KBM-7 (cell line): ENCODE measurements at places on chromosomes 3 and 15.

GRCh38 chr15:74613953-74614743, 1.5 kb upstream of the CLK3 start:
- DNase-seq: no peak

DNA sequence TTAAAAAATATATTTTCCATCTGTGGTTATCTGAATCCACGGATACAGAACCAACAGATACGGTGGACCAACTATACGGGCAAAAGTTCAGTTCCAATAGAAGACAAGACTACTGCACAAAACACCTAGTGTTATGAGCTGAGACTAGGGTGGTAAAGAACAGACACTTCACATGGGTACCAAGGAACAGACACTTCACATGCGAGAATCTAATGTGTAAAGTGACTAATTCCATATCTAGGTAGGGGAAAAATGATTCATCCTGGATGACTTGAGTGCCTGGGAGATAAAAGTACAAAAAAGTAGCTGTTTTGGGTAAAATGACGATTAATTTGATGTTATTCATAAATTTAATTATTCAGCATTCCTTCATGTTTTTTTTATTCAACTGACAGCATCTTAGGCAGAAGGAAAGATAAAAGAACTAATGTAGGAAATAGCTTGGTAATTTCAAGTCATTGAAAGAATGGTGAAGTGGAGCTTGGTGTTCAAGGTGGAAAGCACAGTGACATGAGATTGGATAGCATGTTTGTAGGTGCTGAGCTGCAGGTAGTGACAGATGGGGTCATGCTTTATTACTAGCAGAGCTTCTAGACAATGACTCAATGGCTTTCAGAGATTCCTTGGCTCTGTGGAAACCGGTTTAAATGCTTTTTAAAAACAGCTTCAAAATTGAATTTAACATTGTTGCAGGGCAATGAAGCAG, 5.2 kb downstream of the CD200 start:
- no peak for DNase-seq

DNA sequence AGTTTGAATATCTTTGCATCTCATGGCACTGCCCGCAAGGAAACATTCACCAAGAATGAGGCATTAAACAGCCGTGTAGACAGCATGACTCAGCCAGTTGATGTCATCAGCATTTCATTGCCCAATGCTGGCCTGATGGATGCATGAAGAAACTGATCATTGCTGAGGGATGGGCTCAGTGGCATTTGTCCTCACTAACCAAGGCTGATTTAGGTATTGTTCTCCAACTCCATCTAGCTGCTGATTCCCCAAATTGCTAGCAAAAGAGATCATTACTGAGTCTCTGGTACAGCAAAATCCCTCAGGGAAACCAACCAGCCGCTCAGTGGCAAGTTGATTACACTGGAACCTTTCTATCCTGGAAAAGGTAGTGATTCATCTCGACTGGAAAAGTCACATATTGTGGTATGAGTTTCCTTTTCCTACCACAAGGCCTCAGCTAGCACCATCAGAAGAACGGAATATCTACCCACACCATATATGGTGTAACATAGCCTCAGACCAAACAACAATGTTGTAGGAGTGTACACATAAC, 186.5 kb upstream of the GAP43 start:
- DNase-seq: no peak

DNA sequence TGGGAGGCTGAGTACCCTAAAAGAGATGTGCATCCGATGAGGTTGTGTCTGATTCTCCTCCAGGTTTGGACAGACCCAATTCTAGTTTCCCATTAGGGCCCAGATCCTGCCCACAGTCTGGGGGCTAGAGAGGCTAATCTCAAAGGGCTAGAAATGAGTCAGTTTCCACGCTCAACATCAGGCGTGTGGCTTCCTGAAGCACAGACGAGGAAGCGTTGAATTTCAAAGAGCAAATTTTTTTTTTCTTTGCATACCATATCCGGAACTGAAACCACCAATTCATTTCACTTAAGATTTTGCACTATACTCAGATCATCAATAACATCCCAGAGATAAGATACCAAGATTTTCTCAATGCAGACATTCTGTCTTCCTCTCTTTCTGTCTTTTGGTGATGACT, 173.8 kb upstream of the BCL6 start:
- peak; percentile 61 for DNase-seq

GRCh38 chr15:37921527-37922385, 12.7 kb upstream of the TMCO5A start:
- no peak for DNase-seq

DNA sequence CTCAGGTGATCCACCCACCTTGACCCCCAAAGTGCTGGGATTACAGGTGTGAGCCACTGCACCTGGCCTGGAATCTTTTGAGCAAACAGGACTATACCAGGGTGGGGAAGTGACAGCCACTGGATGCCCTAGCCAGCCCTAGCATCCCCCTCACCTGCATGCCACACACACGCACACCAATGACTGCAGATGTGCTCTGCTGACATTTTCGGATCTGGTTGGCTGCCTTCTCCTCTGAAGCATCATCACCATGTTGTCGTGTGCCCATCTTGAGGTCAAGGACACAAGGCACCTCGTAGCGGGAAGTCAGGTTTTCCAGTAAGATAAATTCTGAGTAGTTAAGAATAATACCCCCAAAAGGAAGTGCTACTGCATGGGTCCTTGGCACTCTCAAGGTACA, 3.7 kb upstream of the NCKIPSD start:
- DNase-seq: no peak

DNA sequence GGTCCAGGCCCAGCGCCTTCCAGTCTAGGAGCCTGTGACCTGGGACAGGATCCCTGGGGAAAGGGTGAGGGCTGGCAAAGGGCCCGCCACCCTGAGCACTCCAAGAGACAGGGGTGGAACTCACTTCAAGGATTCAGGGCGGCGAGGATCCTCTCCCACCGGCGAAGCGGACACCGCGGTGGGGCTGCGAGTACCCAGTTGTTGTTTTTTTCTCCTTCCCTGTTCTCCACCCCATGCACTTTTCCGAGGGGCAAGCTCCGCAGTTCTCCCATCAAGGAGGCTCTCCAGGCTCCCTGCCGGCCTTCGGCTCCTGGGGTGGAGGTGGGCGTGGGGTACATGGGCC, 387 bp upstream of the PAQR5 start:
- DNase-seq: no peak

- DNase-seq: no peak
These were observed 590.9 kb downstream of the EPHA3 start for GRCh38 chr3:89698208-89698830.

DNA sequence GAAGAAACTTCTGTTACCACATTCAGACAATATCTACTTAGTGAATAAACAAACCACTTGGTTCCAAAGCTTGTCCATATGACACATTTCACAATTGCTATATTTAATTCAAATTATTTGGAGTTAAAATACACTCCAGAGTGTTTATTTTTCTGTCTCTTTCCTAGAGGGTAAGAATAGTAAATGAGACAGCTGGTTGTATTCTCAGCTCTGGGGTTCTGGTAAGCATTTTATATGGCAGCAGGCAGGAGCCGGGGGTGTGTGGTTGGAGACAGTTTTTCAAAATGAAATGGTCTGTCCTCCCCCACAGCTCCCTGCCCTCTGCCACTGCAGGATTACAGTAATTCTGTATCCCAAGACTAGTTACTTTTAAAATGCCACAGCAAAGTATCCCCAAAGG, 10.9 kb upstream of the SEC61A1 start:
- DNase-seq: no peak

DNA sequence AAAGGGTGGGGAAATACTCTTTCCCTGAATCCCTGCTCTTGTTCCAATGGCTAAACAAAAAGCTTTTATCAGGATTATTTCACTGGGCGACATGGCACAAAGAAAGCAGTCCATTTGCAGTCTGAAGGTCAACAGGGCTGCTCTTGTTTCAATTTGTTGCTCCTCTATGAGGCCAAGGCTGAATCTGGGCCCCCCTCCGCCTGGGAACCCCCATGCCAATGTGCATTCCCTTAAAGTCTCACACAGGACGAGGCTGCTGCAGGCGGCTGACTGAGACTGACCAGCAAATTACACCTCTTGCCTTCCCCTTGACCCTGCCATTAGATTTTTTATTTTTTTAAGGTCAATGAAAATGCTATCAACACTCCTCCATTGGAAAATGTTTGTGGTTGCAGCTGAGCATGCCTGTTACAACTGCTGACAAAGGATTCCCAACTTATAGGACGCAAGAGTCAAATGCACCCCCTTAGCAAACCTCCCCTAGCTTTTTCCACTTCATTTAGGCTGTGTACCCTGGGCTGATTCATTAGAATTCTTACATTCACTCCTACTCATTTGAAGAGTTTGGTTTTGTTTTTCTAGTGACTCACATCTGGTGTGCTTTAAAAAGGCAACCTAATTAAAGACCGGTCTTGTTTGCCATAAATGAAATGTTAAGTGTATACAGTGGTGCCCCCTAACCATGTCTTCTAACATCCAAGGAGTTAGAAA, 60.8 kb upstream of the ARHGEF3 start:
- DNase-seq: no peak

- DNase-seq: no peak
These were observed 63.1 kb upstream of the GOLGA6B start for GRCh38 chr15:72591361-72591760.

- DNase-seq: no peak
These were observed 344.4 kb downstream of the CADM2 start for GRCh38 chr3:85303156-85303555.

DNA sequence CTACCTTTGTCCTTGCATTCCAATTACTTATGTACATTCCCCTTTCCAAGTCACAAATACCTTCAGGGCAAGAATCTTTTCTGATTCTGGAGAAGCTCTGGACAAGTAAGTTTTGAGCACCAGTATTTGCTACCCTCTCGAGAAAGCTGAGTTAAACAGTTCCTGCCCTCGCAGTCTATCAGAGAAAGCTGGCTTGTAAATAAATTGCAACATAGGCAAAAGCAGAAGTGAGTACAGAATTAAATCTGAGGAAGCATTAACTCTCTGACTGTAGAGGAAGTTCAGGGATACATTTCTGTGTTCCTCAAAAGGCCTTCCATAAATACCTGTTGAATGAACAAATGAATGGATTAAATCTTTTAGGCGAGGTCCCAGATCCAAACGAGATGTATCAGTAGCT, 1.2 kb downstream of the OSBPL11 start:
- peak; percentile 78 for DNase-seq

DNA sequence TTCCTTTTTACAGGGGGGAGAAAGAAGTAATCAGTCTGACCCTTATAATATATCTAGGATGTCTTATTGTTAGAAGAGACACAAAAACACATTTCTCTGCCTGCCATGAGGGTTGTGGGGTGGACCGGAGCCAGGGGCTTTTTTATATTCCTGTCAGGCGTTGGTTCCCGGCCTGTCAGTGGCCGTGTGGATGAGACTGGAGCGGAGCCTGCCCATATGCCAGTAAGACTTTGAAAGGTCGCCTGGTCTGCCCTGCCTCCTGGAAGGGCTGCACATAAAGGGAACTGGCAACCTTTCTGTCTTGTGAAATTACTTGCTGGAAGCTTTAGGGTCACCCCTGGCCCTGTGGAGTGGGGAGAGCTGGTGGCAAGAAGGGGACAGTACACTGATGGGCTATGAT, 34.7 kb downstream of the MAP3K13 start:
- DNase-seq: no peak

- no peak for DNase-seq
These were observed 4.0 kb downstream of the ANKDD1A start for GRCh38 chr15:64915518-64916227.

GRCh38 chr3:98519351-98519750, 3.4 kb downstream of the CLDND1 start:
- DNase-seq: no peak
